Heart right ventricle (tissue), 16 donors: ENCODE measurements at places on chromosomes 7 and 10. TPM values are rescaled to one million over a fixed set of nuclear protein-coding genes. Genes with fewer than 3 reads are reported as not detected.

The GDF2 gene
- not detected for total RNA-seq

The NDUFB2 gene
- 703 TPM for total RNA-seq

The FAM20C gene
- total RNA-seq, result 17.9 TPM

The ZNF853 gene
- 14.0 TPM for total RNA-seq

The SFTPA2 gene
- total RNA-seq, result not detected

The PRF1 gene
- total RNA-seq, result 0.68 TPM

The POP7 gene
- total RNA-seq, result 27.8 TPM

GRCh38 chr7:51349820-51350545, 33.4 kb upstream of the COBL start:
- DNase-seq, result no peak
- H3K27ac ChIP-seq, result no peak overlapping the region
- H3K4me3 ChIP-seq, result no peak overlapping the region

DNA sequence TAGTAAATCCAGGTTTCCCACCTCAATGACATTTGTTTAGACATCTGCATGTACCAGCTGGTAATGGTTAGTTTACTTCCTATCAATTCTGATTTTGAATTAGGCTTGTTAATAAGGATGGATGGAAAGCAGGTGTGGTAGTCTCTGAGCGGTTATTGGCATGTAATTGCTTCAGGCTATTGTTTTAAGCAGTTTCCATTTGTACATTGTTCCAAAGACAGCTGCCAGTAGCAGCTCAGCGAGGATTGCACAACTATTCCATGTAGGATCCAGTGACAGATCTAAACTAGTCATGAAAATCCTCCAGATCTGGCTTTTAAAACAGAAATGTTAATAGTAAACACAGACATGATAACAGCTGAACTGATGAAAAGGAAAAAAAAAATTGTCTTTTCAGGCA, 436.0 kb upstream of the ADARB2 start:
- DNase-seq, result no peak
- no peaks in the 10 kb centered on the region for H3K36me3 ChIP-seq
- H3K4me3 ChIP-seq, result no peak overlapping the region
- H3K4me1 ChIP-seq, result no peaks in the 10 kb centered on the region
- H3K27ac ChIP-seq, result no peak overlapping the region

GRCh38 chr10:72228318-72228751, 12.3 kb upstream of the ASCC1 start:
- H3K36me3 ChIP-seq, result peaks cover 13% of the 10 kb centered on the region
- DNase-seq, result no peak
- peak overlapping the region; percentile 49 for H3K27ac ChIP-seq
- H3K27me3 ChIP-seq, result no peaks in the 10 kb centered on the region

DNA sequence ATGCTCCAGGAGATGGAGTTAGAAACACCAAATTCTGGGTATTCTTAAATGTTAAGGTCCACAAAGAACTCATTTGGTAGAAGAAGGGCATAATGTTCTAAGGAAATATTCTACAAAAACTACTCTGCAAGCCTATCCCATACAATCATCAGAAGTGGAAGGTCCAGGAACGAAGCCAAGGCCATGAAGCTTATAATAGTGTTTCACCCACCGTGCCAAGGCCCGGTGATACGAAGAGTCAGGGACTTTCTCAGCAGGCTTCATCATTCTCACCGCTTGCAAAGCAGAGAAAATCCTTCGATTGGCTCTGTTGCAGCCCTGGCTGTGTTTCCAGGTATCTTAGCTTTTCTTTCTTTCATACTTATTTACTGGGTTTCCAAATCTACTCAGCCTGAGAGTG, 351.9 kb upstream of the CELF2 start:
- H3K4me1 ChIP-seq, result peaks cover 23% of the 10 kb centered on the region
- no peaks in the 10 kb centered on the region for H3K36me3 ChIP-seq
- H3K4me3 ChIP-seq, result no peak overlapping the region
- peak; percentile 27 for DNase-seq
- no peak overlapping the region for H3K27ac ChIP-seq
- H3K27me3 ChIP-seq, result no peaks in the 10 kb centered on the region

- H3K36me3 ChIP-seq, result no peaks in the 10 kb centered on the region
- H3K4me3 ChIP-seq, result no peak overlapping the region
- H3K27me3 ChIP-seq, result no peaks in the 10 kb centered on the region
- no peak overlapping the region for H3K27ac ChIP-seq
- DNase-seq, result no peak
These were observed 759.0 kb upstream of the GALNT17 start for GRCh38 chr7:70372768-70373515.

- no peaks in the 10 kb centered on the region for H3K27me3 ChIP-seq
- H3K4me3 ChIP-seq, result no peak overlapping the region
- no peak for DNase-seq
- H3K36me3 ChIP-seq, result no peaks in the 10 kb centered on the region
- peaks cover 44% of the 10 kb centered on the region for H3K4me1 ChIP-seq
These were observed 95.4 kb downstream of the ELMO1 start for GRCh38 chr7:37352974-37353948.

DNA sequence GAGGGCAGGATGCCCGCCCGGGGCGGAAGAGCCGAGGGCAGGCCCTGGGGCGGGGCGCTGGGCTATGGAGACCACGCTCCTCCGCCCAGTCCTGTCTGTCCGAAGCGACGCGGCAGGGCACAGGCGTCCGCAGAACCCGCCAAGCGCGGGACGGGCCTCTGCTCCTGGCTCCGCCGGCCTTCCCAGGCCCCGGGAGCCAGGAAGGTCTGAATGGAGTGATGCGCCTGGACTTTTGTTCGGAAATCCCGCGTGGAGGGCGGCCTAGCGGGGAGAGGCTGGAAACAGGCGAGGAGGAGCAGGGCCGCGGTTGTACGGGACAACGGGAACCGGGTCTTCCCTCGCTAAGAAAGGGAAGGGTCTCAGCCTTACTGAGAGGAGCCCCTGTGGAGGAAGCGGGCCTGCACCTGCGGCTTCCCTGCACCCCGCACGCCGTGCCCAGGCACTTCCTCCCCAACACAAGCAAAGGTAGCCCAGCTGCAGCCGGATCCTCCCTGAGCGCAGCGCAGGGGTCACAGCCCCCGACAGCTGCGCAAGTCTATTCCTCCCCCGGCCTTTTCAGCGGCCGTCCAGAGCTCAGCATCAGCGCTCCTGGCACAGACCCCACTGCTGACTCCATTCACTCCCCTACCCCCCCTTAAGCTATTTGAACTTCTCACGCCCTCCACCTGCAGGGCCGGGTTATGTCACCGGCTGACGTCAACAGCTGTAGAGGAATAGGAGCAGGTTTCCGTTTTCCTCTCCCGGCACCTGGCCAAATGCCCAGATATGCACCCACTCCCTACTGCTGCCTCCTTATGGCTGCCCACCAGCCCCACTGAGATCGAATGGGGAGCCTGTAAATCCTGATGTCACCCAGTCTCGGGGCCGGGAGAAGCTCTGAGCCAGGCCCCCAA, 143.2 kb upstream of the RET start:
- no peak overlapping the region for H3K27ac ChIP-seq
- peaks cover 7% of the 10 kb centered on the region for H3K4me1 ChIP-seq
- peak; percentile 58 for DNase-seq
- H3K27me3 ChIP-seq, result peaks cover 90% of the 10 kb centered on the region
- no peak overlapping the region for H3K4me3 ChIP-seq

GRCh38 chr7:1965579-1966294, 267.0 kb downstream of the MAD1L1 start:
- no peak overlapping the region for H3K4me3 ChIP-seq
- H3K4me1 ChIP-seq, result peaks cover 7% of the 10 kb centered on the region
- peak overlapping the region; percentile 58 for H3K27ac ChIP-seq
- no peaks in the 10 kb centered on the region for H3K27me3 ChIP-seq
- DNase-seq, result peak; percentile 70

DNA sequence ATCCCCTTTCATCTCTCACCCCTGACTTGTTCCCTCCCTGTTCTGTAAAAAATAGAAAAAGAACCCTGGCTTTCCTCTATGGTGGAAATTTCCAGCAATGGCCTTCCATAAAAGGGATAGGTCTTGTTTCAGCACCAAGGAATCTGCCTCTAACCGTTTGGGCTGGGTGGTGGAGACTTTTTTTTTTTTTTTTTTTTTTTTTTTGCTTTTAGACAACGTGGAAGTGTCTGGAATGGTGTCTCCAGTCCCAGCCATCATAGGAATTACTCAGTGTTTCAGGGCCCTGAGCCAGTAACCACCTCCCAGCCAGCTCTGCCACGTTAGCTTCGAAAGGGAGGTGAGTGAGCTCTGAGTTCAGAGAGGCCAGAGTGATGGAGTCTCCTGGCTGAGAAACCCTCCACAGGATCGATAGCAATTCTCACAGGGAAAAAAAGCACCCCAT, 97.3 kb upstream of the COL1A2 start:
- H3K4me1 ChIP-seq, result no peaks in the 10 kb centered on the region
- no peaks in the 10 kb centered on the region for H3K36me3 ChIP-seq
- peak overlapping the region; percentile 22 for H3K27ac ChIP-seq
- H3K27me3 ChIP-seq, result peaks cover 10% of the 10 kb centered on the region
- H3K4me3 ChIP-seq, result peak overlapping the region; percentile 23

DNA sequence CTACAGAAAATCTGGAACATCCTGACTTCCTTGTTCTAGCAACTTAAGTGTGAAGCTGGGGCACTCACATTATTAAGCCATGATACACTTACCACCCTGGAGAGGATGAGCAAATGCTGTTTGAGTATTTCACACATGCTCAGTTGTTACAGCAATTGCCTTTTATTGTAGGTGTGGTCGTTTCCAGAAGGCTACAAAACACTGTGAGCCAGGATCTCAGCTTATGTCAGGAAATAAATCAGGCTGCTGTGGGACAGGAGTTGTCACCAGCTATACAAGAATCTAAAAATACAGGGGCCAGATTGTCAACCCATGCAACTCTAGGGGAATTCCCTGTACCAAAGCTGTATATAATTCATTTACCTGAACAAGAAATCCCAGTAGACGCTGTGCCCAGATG, 273.3 kb upstream of the SP4 start:
- H3K27ac ChIP-seq, result no peak overlapping the region
- H3K4me3 ChIP-seq, result no peak overlapping the region
- no peak for DNase-seq
- H3K36me3 ChIP-seq, result no peaks in the 10 kb centered on the region
- no peaks in the 10 kb centered on the region for H3K4me1 ChIP-seq

GRCh38 chr10:5590816-5591215, 66.1 kb downstream of the CALML3 start:
- H3K36me3 ChIP-seq, result no peaks in the 10 kb centered on the region
- H3K27ac ChIP-seq, result no peak overlapping the region
- H3K27me3 ChIP-seq, result peaks cover 15% of the 10 kb centered on the region
- H3K4me1 ChIP-seq, result no peaks in the 10 kb centered on the region
- no peak for DNase-seq
- H3K4me3 ChIP-seq, result no peak overlapping the region

- DNase-seq, result no peak
- H3K36me3 ChIP-seq, result no peaks in the 10 kb centered on the region
- no peak overlapping the region for H3K27ac ChIP-seq
- no peak overlapping the region for H3K4me3 ChIP-seq
These were observed 41.2 kb upstream of the C1QL3 start for GRCh38 chr10:16562891-16563290.

- no peaks in the 10 kb centered on the region for H3K27me3 ChIP-seq
- no peak overlapping the region for H3K4me3 ChIP-seq
- no peak overlapping the region for H3K27ac ChIP-seq
- no peak for DNase-seq
These were observed 77.8 kb upstream of the PDK4 start for GRCh38 chr7:95674101-95674500.

- no peak overlapping the region for H3K27ac ChIP-seq
- no peak for DNase-seq
- H3K36me3 ChIP-seq, result no peaks in the 10 kb centered on the region
- H3K4me3 ChIP-seq, result no peak overlapping the region
- H3K4me1 ChIP-seq, result no peaks in the 10 kb centered on the region
These were observed 71.7 kb downstream of the HIF1AN start for GRCh38 chr10:100607439-100607838.

DNA sequence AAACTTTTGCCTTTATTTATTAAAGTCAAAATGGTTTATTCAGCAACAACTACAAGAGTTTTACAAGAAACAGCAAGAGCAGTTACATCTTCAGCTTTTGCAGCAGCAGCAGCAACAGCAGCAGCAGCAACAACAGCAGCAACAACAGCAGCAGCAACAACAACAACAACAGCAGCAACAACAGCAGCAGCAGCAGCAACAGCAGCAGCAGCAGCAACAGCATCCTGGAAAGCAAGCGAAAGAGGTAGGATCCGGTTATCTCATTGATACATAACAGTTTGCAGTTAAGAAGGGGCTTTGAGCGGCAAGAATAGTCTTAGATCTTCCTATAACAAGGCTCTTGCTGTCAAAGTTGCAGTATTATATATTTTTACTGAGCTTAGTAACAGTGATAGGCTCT, 215.1 kb downstream of the FOXP2 start:
- H3K27me3 ChIP-seq, result no peaks in the 10 kb centered on the region
- H3K4me1 ChIP-seq, result no peaks in the 10 kb centered on the region
- DNase-seq, result no peak
- H3K4me3 ChIP-seq, result no peak overlapping the region
- H3K27ac ChIP-seq, result no peak overlapping the region
- H3K36me3 ChIP-seq, result no peaks in the 10 kb centered on the region

GRCh38 chr7:534959-535358, 15.3 kb upstream of the PDGFA start:
- H3K4me1 ChIP-seq, result peaks cover 10% of the 10 kb centered on the region
- H3K36me3 ChIP-seq, result no peaks in the 10 kb centered on the region
- no peak overlapping the region for H3K4me3 ChIP-seq
- no peak for DNase-seq
- no peak overlapping the region for H3K27ac ChIP-seq

GRCh38 chr7:25861601-25862260, 290.3 kb upstream of the NFE2L3 start:
- DNase-seq, result no peak
- no peak overlapping the region for H3K27ac ChIP-seq
- peaks cover 37% of the 10 kb centered on the region for H3K4me1 ChIP-seq
- no peaks in the 10 kb centered on the region for H3K36me3 ChIP-seq
- H3K4me3 ChIP-seq, result no peak overlapping the region

- H3K27me3 ChIP-seq, result no peaks in the 10 kb centered on the region
- H3K27ac ChIP-seq, result no peak overlapping the region
- no peak overlapping the region for H3K4me3 ChIP-seq
- no peaks in the 10 kb centered on the region for H3K36me3 ChIP-seq
These were observed 95.7 kb downstream of the BICC1 start for GRCh38 chr10:58608351-58608750.

DNA sequence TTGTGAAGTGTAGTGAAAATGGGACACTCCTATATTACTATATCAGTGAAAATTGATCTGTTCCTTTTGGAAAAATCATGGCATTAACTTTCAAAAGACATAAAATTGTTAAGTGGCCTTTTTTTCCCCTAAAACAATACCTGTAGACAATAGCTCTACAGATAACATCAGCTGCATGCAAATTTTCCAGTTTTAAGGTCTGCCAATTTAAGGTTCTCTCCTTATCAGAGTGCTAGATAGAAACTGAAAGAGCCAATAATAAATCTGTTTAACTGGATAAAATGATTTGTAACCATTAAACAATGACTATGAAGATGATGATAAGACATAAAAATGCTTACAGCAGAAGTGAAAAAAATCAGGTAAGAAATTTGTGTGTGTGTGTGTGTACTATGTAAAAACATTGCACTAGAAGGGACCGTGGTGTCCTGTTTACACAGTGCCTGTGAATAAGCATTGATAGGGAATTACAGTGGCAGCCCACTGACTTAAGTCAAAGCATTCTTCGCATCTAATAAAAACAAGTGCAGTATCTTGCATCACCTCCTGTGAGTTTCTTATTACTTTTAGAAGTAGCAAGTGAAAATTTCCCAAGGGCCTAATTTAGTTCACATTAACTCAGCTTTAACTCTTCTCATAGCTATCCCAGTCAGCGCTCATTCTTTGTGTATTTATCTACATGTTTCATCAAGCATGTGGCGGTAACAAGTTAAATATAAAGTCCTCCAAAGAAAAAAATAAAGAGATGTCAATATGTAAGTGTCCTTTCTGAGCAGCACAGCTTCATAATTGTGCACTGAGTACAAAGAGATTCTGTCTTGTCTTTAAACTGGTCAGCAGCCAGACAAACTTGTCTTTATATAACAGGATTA, 261.9 kb downstream of the ARL4A start:
- no peaks in the 10 kb centered on the region for H3K36me3 ChIP-seq
- DNase-seq, result no peak
- H3K27ac ChIP-seq, result no peak overlapping the region
- no peaks in the 10 kb centered on the region for H3K4me1 ChIP-seq
- H3K4me3 ChIP-seq, result no peak overlapping the region
